ENCODE measurements at places on chromosomes 2 and 18.

DNA sequence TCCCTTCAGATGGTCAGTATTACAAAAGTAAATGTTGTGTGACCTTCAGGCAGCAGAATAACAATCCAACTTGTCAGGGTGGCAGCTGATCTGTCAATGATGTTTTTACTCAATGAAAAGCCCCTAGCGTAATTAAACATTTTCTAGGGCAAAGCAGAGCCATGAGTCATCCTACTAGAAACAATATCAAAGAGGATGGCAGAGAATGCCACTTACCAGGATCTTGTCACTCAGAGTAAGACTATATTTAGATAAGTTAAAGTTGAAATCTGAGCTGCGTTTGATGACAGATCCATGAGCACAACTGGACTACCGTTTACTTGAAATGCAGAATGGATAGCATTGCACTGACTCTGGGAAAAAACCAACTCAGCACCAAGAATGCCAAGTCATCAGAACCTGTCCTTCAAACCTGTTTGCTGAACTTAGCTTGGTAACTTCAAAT lies 612.6 kb upstream of the ACVR2A start:
- ATAC-seq: no peak

GRCh38 chr18:30915336-30915988 lies 127.1 kb downstream of the DSC3 start:
- no peak for ATAC-seq

GRCh38 chr18:48140731-48141130 lies 210.3 kb upstream of the SMAD2 start:
- no peak for ATAC-seq

DNA sequence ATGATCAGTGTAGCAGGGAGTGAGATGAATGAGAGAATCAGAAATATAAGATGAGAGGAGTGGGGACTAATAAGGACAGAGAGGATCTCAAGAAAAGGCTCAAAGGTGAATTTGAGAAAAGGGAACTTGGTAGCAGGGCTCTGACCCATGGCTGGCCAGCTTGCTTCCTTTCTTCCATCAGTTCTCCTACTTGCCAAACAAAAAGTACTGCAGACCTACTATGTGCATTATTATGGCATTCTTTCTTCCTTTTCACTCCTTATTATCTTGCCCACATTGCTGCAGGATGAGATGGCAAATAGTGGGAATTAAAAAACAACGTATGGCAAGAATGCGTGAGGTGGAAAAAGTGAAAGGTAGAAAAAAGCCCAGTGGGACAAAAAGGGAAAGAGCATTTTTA lies 33.0 kb downstream of the PRKD3 start:
- no peak for ATAC-seq

DNA sequence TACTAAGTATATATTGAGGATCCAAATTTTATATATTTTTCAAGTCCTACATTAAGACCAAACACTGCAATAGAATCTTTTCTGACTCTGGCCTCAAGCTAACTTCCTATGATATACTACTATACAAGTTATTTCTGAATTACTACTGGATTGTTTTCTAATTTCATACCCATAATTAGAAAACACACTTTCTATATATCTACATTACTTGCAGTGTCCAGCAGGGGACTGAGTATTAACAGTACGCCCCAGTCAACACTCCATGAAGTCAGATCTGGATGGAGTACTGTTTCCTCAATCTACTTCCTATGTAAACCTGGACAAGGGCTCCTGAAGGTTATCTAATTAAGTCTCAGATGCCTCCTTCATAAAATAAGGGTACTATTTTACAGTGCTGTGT lies 26.5 kb downstream of the RMP24 start:
- no peak for ATAC-seq

DNA sequence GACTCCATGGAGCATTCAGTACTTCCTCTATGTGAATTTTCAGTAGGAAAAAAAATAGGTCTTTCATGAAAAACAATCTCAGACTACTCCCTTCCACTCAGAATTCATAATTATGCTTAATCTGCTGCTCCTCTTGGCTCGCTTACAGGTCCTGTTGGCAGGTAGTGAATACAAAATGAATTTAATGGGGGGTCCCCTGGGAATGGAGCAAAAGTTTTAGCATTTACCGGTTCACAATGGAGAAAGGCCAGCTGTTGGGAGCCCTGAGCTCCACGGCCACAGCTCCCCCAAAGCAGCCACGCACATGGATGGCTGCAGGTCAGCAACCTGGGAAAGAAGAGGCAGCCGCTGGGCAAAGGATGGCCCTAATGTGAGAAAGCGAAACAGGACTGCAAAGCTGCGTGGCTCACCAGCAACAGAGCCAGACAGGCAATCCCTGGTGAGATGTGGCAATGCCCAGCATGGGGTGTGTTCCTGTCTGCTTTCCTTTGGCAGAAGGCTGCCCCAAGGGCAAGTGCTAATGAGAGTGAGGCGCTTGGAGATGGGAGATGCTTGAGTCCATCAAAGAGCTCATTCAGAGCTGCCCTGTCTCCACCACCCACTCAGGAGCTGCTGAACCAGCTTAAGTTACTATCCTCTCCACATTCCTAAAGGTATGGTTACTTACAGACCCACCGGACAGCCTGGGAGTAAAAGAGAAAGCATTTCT lies 447.4 kb downstream of the EPHA4 start:
- no peak for ATAC-seq

- ATAC-seq: no peak
These were observed 22.8 kb upstream of the DAW1 start for GRCh38 chr2:227848586-227848985.

DNA sequence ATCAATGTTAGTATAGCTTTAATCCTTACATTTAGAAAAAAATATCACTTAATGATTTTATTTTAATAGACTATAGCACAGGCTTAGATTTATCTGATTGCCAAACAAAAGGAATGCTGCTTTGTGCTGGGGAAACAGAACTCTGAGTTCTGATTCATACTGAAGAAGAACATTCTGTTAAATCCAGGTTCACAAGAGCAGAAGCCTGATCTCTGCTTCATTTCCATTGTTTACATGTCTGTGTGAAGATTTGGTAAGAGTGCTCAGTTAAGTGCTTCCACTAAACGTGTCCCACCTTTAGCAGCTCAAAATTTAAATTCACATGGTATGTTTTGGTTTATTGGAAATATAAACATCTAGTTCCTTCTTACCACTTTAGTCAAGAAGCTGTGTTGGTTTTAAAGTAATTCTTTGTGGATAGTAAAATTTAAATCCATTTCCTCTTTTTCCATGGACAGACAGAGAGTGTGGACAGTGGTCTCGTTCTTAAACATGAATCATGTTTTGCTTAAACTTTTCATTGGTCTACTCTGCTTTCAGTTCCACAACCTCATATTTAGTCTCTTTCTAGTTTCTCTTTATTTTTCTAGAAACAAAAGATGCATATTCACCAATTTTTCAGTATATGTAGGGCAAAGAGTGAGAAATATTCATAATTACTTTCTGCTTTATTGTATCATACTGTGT lies 59.1 kb downstream of the NYAP2 start:
- no peak for ATAC-seq

DNA sequence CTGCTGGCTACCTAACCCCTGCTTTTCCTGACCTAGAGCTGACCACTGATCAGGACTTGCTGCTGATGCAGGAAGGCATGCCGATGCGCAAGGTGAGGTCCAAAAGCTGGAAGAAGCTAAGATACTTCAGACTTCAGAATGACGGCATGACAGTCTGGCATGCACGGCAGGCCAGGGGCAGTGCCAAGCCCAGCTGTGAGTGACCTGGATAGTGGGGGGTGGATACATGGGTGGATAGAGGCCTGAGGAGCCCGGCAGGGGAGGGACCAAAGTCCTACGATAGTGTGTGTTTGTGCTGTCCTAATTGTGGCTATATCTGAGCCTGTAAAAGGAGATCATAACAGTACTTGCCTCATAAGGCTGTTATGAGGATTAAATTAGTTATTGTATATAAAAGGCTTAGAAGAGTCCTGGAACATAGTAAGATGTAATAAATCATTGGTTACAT lies 8.2 kb downstream of the PLCD4 start:
- ATAC-seq: no peak

DNA sequence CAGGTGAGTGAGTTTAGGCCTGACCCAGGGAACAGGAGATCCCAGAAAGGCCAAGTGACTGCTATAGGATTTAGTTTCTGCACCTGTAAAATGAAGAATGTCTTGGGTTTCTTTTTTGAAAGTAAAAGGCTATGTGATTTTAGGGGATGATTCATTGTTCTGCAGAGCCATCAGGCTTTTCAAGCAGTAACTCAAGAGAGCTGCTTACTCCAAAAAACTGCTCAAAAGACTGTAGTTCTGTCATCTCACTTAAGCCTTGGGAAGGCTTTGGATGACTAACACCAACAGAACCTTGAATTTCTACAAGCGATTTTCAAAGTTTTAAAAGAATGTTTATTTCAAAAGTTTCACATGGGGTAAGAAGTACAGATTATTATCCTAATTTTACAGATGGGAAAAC lies 165.1 kb downstream of the HAUS1 start:
- no peak for ATAC-seq

DNA sequence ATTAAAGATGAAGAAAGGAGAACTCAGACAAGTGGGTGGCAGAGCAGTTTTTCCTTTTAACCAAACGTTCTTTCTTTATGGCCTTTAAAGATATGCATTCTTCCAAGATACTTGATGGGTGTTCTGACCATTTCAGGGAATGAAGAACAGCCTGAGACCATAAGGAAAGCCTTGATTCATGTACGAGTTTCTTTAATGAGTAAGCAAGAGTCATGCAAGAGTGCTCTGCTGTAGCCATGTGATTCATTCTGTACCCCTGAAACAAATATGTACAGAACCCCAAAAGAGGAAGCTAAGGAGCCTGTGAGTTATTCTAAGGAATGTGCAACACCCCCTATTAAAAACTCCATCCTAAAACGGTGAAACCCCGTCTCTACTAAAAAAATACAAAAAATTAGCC lies 372.8 kb downstream of the MTX2 start:
- ATAC-seq: no peak

- no peak for ATAC-seq
These were observed 335.8 kb downstream of the RAD51AP2 start for GRCh38 chr2:17182399-17182798.

- ATAC-seq: no peak
These were observed 1.7 kb upstream of the BCL2 start for GRCh38 chr18:63321291-63321690.

- no peak for ATAC-seq
These were observed 378.0 kb upstream of the NRXN1 start for GRCh38 chr2:51409920-51410319.

- no peak for ATAC-seq
These were observed 401.9 kb downstream of the MEIS1 start for GRCh38 chr2:66836851-66837250.

Measured in motor neuron (in vitro differentiated cells).